ENCODE measurements at places on chromosomes 1 and 21.

DNA sequence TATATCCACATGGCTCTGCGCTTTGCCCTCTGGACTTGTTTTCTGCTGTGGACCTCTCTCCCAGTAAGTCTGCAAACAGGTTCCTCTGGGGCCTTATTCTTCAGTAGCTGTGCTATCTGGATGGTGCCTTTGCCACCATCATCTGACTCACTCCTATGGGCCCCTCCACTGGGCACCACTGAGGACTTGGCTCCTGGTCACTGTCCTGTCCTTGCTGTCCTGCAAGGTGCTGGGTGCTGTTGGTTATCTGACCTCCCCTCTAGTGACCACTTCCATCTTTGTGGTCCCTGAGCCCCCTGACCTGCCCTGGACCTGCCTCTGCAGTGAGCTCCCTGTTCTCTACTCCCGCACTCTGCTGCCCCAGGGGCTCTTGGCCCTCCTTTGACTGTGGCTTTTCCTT, 6.7 kb downstream of the CNIH3 start:
- no peak for DNase-seq

DNA sequence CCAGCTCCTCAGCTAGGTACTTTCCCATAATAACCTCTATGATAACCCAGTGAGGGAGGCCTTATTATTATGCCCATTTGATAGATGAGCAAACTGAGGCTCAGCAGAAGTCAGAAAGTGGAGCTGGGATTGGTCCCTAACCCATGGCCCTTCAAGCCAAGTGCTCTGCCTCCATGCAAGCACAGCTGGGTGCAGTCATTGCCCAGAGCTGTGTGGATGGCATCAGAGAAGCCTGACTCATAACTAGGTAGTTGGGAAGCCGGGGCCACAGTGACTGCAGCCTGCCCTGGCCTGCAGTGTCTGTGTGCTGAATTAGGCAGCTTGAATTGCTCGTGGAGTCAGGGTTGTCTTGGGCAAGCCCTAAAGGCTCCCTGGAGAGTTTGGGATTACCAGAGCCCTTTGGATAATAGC, 89.9 kb upstream of the SLC2A1 start:
- DNase-seq: no peak

- DNase-seq: no peak
Measured at GRCh38 chr21:14453339-14454015, 70.5 kb upstream of the HSPA13 start.

DNA sequence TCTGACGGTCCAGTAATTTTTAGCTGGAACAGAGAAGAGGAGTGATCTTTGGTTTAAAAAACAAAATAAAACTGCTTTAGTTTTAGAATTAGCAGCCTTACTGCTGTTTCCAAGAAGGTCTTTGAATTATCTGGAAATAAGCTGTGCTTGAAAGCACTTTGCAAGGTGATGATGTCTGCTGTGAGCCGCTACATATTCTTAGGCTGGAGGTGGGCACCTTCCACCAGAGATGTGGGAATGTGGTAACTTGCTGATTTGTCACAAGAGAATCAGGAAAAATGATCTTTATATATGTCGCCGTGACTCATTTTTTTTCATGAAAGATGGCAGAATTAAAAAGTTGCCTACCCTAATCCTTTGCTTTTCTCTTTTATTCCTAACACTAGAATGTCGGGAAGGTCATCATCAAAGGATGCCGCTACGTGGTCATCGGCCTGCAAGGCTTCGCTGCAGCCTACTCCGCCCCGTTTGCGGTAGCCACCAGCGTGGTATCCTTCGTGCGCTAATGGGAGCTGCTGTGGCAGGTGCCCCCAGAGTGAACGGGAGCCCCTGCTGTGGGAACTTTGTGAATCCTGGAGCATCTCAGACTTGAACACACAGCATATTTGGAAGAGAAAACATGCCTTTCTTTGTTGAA, 6.2 kb downstream of the C1orf115 start:
- DNase-seq: no peak

- no peak for DNase-seq
Measured at GRCh38 chr1:172990598-172991215, 60.0 kb downstream of the TNFSF18 start.

GRCh38 chr1:215439549-215439948, 127.6 kb upstream of the KCTD3 start:
- no peak for DNase-seq

- DNase-seq: no peak
Measured at GRCh38 chr1:157925419-157926166, 67.9 kb upstream of the KIRREL1 start.

DNA sequence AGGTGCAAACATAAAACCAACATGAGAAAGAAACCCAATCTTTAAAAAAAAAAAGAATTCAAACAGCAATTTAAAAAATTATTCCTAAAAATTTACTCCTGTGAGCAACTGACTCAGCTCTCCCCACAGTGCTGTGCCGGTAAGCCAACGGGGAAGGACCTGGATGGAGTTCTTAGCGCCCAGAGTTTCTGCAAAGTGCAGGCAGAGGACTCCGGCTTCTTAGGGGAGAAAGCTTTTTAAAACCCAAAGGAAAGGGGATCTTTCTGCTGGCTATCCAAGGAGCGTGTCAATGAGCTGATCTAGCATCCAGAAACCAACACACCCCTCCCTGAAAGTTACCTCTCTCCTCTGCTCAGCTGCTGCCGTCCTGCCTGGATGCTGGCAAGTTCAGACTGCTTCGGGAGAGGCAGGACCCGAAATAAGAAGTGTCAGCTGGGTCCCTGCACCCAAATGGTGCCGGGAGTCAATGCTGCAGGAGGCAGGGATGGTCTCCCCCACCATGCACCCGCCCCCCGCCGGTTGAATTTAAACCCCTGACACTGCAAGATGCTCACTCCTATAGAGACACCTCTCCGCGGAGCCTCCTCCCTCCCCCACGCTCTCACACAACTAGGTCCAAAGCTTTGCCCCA, 32.2 kb upstream of the H6PD start:
- DNase-seq: no peak

- DNase-seq: no peak
Measured at GRCh38 chr1:155131285-155131684, 3.6 kb downstream of the EFNA1 start.

GRCh38 chr21:35724156-35724555, 336.2 kb downstream of the SETD4 start:
- no peak for DNase-seq

- DNase-seq: no peak
Measured at GRCh38 chr21:27954543-27955165, 987.8 kb upstream of the ADAMTS5 start.

- DNase-seq: no peak
Measured at GRCh38 chr1:154778944-154779343, 91.1 kb downstream of the KCNN3 start.

DNA sequence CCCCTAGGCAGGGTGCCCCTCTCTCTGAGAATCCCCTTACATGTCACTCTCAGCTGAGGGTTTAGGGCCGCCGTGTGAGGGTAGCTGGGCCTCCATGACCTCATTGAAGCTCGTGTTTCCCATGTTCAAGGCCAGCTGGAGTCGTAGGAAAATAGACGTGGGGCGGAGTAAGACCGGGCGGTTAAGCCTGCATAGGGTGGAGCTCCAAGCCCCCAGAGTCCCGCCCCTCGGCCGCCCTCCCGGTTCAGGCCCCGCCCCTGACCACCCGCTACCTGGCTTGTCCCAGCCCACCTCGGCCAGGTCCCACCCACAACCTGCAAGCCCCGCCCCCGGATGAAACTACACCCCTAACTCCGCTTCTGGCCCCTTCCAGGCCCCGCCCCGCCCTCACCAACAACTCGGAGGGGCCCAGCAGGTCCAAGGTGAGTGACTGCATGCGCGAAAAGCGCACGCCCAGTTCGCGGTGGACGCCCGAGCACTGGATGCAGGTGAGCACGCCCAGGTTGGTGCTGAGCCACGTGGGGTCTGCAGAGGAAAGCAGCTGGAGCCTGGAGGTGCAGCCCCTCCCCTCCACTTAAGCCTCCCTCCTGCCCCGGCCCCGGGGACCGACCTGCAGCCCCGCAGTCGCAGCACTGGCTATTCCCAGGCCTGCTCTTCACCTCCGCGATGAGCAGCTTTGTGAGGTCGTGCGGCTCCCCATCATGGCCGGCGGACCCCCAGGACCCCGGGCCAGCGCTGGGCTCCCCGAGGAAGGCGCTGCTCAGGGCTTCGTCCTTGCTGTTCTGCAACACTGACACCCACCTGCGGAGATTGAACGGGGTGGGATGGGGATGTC, 12.2 kb upstream of the TCEA3 start:
- no peak for DNase-seq

DNA sequence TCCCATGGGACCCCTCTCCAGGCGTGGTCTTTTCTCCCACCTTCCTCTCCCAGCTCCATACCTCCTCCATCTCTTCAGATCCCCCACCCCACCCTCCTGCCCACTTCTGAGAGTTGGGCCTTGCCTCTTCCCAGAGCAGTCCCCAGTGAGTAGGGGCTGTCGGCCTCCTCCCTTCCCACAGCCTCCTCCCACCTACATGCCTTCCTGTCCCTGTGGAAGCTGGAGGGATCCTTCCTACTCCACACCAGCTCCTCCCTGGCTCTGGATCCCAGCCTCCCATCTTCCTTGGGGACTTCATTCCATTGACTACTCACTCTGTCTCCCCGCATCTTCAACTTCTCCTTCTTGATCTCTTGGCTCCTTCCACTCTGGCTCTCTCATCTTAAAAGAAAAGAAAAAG, 24.9 kb downstream of the KCNQ4 start:
- DNase-seq: no peak

DNA sequence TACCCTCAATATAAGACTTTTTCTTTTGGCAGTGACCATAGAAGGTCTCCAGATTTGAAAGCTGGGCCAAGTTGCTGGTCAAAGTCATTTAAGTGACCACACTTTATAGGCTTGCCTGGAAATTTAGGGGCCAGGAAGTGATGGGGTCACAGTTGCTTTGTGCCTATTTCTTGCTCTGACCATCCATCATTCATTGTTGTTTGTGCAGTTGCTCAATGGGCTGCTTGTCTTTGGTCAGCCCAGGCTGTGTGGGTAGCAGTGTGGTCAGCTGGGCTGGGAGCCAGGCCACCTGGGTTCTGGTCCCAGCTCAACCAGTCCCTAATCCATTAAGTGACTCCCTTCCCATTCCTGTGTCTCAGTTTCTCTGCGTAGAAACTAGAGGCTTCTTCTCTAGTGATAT, 2.1 kb upstream of the OTUD7B start:
- no peak for DNase-seq

- no peak for DNase-seq
Measured at GRCh38 chr1:23242414-23242813, 25.1 kb upstream of the HTR1D start.

GRCh38 chr1:63487336-63488065, 35.5 kb downstream of the ITGB3BP start:
- DNase-seq: no peak

GRCh38 chr1:46400421-46400820, 6.3 kb downstream of the FAAH start:
- no peak for DNase-seq

GRCh38 chr1:207672522-207673130, 27.7 kb downstream of the CR1L start:
- no peak for DNase-seq

GRCh38 chr21:36022427-36023091, 37.8 kb downstream of the SETD4 start:
- DNase-seq: no peak

DNA sequence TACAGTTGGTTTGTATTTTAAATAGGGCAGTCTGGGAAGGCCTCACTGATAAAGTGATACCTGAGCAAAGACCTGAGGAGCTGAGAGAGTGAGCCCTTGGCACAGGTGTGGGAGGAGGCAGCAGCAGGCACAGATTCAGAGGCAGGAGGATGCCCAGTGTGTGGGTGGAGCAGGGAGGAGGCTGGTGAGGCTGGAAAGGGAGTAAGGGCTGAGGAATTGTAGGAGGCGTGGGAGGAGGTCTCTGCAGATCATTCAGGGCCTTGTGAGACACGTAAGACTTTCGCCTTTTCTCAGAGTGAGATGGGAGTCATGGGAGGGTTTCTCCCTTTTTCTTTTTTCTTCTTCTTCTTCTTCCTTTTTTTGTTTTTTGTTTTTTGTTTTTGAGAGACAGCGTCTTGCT, 58.0 kb downstream of the RGL1 start:
- DNase-seq: no peak

DNA sequence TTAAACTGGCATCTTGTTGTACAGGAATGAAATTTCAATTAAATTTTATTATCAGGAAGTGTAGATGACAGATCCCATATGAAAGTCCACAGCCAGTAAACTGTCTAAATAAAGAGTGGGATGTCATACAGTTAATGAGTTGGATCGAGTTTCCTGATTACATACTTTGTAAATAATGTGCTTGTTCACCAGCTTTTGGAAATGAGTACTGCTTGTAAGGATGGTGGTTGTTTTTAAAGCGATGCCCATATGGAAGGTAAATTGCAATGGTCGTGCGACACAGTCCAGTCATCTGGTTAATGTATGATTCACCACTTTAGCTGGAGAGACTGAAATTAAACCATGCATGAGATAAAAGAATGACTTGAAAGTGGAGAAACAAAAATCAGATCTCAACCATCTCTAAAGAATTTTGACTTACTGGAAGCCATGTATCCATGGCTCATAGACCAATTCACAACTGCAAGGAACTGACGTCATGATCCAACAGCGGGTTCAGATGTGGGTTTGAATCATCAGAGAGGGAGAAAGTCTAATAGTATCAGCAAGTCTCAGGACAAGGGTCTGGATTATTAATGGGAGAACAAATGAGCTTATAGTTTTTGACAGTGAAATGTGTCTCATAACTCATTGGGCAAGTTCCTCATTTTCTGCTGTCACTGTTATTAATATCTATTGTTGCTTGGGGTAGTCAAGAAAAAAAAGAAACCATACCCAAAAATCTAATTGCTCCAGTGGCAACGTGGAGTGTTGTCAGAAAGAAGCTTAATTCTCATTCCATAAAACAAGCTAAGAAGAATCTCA, 49.0 kb downstream of the MAP10 start:
- no peak for DNase-seq

DNA sequence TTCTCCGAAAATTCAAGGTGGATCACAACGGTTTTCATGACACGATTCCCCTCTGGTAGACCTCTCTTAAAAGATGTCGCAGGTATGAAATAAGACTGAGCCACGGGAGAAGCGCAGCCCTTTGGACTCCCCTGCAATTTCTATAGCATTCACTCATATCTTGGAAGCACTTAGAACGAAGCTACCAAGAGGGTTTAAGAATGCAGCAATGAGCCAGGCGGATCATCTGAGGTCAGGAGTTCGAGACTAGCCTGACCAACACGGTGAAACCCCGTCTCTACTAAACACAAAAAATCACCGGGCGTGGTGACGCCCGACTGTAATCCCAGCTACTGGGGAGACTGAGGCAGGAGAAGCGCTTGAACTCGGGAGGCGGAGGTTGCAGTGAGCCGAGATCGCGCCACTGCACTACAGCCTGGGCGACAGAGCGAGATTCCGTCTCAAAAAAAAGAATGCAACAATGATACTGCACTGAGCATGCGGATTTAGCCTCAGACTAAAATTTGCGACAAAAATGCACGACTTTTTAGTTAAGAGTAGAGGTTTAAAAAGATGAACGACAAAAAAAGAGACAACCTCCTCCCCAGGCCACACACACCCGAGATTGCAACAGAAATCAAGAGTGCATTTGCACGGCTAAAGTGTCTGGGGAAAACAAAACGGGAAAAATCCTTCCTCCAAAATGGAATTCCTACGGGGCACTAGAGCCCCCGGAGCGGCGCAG, 743 bp downstream of the TOMM20 start:
- DNase-seq: no peak

- DNase-seq: peak; percentile 66
Measured at GRCh38 chr1:167059045-167059808, 30.9 kb downstream of the GPA33 start.

- DNase-seq: no peak
Measured at GRCh38 chr1:222167111-222167510, 380.8 kb downstream of the HHIPL2 start.
